ENCODE measurements at places on chromosomes 1 and 21. TPM values are rescaled to one million over a fixed set of nuclear protein-coding genes. Genes with fewer than 3 reads are reported as not detected.

Gene CD1D
- polyA plus RNA-seq, result 0.19 TPM

Gene KRTAP19-3
- polyA plus RNA-seq, result not detected

Gene HLX
- 1.8 TPM for polyA plus RNA-seq

Gene CELA3A
- not detected for polyA plus RNA-seq

Gene GBP7
- polyA plus RNA-seq, result not detected

Gene ILDR2
- 12.1 TPM for polyA plus RNA-seq

Gene NECAP2
- 63.8 TPM for polyA plus RNA-seq

Gene RIPPLY3
- polyA plus RNA-seq, result 68.7 TPM

Gene WNT2B
- 0.68 TPM for polyA plus RNA-seq

Gene LHX8
- polyA plus RNA-seq, result not detected

Gene GBP4
- polyA plus RNA-seq, result 3.3 TPM

Measured in brain (organoid and tissue), 16 donors.